Neuronal stem cell (in vitro differentiated cells): ENCODE measurements at places on chromosomes 6 and 20.

DNA sequence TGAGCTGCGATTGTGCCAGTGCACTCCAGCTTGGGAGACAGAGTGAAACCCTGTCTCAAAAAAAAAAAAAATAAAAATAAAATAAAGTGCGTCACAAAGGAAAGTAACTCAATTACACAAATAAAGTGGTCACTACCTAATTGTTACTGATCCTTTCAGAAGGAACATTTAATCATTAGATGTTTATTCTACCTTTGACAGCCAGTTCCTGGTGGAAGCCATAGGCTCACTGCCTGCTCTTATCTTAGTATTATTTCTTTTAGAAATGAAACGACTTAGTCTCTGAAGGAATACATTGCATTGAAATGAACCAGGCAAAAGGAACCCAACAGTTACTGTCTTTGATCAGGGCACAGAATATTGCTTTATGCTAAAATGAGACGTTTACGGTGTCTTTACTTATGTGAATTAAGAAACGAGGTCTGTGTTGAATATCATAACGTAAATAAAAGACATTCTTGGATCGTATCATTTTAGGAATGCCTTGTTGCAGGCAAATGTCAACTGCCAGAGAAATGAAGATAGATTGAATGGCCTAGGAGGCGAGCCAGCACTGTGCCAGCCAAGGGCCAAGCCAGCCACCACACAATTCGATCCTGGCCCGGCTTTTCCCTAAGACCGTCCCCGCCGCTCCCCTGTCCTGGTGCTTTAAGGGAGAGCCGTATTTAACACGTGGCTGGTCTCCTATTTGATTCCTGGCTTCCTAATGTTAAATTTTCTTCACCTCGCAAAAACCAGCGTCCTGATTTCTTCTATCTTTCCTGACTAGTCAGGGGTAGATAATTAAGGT, 136.7 kb upstream of the GMDS start:
- no peak for DNase-seq

DNA sequence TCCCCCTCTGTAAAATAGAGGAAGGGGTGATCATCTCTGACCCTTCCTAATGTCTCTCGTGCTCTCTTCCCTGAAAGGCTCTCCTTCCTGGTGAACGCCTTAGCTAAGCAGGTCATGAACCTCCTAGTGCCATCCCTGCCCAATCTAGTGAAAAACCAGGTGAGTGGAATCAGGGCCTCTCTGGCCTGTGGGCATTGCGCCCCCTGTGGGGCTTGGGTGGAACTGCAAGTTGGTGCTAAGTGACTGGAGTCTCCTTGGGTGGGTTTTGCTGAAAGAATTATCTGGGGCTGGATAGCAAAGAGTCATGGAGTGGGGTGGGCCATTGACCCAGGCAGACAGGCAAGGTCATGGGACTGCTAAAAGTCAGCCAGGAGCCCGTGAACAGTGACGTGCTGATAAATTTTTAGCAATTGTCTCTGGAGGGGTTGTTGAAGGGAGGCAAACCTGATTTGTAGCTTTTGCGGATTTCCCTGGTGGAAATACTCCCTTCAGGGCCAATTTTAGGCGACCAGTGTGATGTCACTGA, 8.9 kb downstream of the BPIFB1 start:
- DNase-seq, result peak; percentile 56

DNA sequence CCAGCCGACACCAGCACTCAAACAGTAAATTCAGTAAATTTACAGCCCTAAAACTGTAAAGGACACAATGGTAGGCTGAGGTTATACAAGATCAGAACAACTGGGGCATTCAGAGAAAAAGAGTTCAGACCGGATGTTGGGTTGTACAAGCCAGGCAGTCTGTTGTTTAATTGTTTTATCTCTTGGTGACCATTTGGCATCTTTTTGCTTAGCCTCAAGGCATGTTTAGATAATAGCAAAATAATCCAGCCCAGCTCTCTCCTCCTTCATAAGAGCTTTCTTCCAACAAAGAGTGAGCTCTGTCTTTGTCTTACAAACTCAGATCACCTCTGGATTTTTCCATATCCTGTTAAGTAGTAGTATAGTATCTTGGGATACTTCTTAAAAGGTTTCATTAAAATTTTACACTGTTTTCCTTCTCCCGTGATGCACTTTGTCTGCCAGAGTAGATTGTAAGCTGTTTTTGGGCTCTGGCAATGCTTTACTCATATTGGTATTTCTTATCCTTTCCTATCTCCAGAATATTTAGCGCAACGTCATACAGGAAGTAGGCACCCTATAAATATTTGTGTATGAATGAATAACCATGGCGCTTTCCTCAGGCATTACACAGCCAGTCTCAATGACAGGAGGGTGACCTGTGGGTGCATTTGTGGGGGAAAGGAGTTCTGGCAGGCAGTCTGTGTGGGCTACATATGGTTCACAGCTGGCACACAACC, 35.6 kb upstream of the TRAM2 start:
- DNase-seq, result no peak

DNA sequence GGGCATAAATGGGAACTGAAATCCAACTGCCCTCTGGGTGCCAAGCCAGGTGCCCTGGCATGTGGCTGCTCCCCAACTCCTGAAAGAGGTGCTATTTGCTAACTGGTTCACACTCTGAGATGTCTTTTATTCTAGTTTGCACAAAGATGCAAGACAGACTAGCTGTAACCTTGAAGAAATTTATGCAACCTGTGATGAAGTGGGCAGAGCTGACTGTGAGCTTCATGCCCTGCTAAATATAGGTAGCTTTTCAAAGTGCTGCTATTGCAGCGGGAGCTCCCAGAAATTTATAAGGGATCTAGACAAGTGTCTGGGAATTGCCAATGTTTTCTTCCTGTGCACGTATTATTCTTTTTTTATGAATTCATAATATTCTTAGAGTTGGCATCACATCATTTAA, 517.5 kb downstream of the RNF144B start:
- DNase-seq, result no peak

- peak; percentile 53 for DNase-seq
Measured at GRCh38 chr6:49606721-49607390, 29.8 kb downstream of the RHAG start.

DNA sequence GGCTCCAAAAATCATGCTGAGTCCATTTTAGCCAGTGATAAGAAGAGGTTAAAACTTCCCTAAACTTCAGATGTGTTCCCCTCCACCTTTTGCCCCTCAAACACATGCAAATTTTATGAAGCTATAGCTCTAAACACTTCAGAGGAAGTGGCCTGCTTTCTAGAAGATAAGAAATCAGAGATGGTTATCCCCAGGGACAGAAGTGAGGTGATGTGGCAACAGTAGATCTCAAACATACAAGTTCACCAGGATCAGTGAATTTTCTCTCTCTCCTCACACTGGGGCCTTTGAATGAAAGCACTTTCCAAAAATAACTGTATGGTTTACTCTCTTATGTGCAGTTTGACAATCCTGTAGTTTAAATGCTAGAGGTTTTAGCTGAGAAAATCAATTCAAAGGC, 332.0 kb downstream of the BTBD9 start:
- no peak for DNase-seq

DNA sequence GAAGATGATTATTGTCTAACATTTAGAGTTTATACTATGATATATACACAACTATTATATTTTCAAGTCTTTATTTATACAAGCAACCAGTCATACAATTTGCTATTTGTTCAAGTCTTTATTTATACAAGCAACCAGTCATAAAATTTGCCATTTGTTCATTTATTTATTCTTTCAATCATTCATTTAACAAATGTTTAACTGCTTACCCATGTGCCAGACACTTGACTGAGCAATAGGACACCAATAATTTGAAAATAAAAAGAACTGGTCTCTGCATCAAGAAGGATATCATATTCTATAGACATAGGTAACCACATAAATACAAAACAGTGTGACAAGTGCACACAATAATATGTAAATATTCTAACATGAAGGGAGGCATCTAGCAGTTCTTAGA, 20.3 kb downstream of the GRIK2 start:
- no peak for DNase-seq

GRCh38 chr20:4050203-4050980, 35.0 kb upstream of the RNF24 start:
- no peak for DNase-seq

- DNase-seq, result no peak
Measured at GRCh38 chr6:162621246-162621645, 106.3 kb downstream of the PRKN start.

- no peak for DNase-seq
Measured at GRCh38 chr6:13561624-13562267, 12.7 kb upstream of the SIRT5 start.

- DNase-seq, result no peak
Measured at GRCh38 chr6:106885679-106886078, 88.8 kb downstream of the CD24 start.

DNA sequence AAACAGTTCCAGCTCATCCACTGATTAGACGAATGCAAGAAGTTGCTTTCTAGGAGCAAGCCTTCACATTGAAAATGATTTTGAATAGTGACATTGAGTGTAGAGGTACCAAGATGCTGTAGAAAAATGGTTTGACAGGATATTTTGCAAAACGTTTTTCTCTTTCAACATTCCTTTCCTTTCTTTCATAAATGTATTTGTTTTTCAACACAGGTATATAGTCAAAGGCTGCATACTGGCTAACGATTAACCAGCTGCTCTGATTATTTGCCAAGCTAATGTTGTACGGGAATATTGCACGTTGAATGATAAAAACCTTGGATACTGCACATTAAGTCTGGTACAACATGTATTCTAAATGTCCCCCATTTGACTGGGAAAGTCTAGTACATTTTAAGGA, 78.8 kb upstream of the TENT5A start:
- DNase-seq, result no peak

- DNase-seq, result no peak
Measured at GRCh38 chr6:21478883-21479539, 114.5 kb upstream of the SOX4 start.

DNA sequence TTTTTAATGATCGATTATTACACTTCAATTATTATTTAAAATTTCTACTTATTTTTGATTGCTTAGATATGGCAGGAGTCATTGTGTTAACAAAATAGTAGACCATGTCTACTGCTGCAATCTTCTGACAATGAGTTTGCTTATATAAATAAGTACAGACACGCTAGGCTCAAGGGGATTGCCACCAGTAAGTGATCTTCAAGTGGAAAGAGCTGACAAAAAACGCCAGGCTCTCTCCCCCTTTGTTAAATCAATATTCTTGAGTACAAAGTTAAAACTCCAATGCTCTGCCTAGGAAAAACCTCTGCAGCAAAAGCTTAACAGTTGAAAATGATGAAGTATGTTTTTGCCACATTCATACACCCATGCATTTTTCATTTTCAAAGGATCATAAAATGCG, 738.1 kb downstream of the HDGFL1 start:
- no peak for DNase-seq

GRCh38 chr6:98469141-98469540, 365.2 kb upstream of the POU3F2 start:
- no peak for DNase-seq

- no peak for DNase-seq
Measured at GRCh38 chr6:26197933-26198721, 110.9 kb downstream of the HFE start.

DNA sequence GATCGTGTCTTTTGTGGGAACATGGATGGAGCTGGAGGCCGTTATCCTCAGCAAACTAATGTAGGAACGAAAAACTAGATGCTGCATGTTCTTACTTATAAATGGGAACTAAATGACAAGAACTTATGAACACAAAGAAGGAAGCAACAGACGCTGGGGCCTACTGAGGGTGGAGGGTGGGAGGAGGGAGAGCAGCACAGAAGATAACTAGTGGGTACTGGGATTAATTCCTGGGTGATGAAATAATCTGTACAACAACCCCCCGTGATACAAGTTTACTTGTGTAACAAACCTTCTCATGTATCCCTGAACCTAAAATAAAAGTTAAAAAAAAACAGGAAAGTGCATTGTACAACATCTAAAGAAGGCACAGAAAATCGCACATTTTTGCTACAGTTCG, 59.0 kb upstream of the TMEM170B start:
- DNase-seq, result no peak

- DNase-seq, result no peak
Measured at GRCh38 chr6:112606656-112607435, 259.7 kb downstream of the RFPL4B start.

- DNase-seq, result no peak
Measured at GRCh38 chr6:124132256-124132655, 328.6 kb downstream of the NKAIN2 start.

GRCh38 chr6:16760516-16761470, at the start of gene ATXN1:
Gene ATXN1 (minus strand): TSS chr6:16761460.
- DNase-seq, result peak; percentile 55

DNA sequence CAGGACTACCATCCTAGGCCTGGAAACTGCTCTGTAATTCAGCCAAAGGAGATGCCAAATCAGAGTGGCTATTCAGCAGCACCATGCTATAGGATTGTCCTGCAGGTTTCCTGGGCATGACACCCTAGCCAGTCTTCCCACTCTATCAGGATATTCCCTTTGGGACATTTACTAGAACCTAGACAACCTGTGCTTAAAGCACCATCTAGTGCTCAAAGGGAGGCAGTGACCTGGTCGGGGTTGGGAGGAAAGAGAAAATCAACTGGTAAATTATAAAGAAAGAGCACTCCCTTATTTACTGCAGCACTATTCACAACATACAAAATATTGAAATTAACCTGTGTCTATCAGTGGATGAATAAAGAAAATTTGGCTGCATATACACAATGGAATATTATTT, 67.2 kb upstream of the SMLR1 start:
- DNase-seq, result peak; percentile 20

DNA sequence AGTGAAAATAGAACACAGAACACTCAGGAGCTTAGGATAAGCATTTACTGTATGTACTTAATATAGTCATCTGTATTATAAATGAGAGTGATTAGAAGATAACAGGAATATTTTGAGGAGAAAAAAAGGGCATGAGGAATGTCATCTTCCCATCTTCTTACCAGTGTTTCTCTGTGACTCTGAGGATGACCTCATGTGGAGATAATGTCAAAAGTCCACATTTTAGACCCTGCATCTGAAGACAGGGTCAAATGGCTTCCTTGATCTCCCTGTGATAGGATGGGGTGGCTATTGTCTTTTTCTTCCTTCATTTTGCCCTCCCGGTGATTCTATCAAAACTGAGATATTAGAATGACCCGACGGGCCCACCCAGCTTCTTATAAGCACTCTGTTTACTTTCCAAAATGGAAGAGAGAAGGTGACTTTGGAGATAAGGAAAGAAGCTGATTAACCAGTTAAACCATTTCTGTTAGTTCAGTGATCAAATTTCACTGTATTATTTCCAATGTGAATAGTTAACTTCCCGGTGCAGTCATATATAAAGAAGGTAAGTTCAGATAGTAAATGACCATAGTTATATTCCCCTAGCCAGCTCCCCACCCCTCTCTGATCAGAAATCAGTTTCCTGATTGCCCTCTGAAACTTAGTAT, 115.7 kb upstream of the SALL4 start:
- no peak for DNase-seq

- no peak for DNase-seq
Measured at GRCh38 chr6:2871102-2871501, 29.4 kb upstream of the SERPINB1 start.

DNA sequence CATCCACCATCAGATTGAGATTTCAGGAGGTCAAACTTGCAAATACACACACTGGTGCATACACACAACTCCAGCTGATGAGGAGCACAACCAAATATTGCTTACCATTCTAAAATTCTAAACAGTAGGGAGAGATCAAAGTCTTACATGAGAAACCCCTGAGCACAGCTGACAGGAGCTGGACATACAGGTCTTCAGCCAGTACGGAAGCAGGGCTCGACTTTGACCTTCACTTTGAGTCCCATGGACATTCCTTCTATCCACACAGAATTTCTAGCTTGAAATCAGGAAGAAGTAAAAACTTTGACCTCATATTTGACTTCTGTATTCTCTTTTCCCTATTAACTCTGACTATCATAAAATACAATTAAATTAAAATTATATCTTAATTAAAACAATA, 90.2 kb downstream of the PRKN start:
- no peak for DNase-seq

- no peak for DNase-seq
Measured at GRCh38 chr6:140773276-140773675, 1359.4 kb upstream of the GJE1 start.
